ENCODE measurements at places on chromosomes 2 and 18. TPM values are rescaled to one million over a fixed set of nuclear protein-coding genes. Genes with fewer than 3 reads are reported as not detected.

DNA sequence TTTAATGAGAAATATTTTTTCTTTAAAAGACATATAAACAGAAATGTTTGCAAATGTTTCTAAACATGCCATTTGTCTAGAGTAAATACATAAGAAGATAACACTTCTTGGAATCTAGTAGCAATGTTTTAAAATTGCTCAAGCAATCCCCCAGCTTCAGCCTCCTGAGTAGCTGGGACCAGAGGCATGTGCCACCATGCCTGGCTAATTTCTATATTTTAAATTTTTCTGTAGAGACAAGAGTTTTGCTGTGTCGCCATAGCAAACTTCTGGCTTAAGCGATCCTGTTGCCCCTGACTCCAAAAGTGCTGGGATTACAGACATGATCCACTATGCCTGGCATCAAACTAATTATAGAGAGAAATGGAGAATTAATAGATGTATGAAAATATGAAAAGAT is 14.6 kb upstream of the MBD2 start:
- no peaks in the 10 kb centered on the region for H3K36me3 ChIP-seq
- H3K27me3 ChIP-seq, result no peaks in the 10 kb centered on the region
- H3K4me1 ChIP-seq, result no peaks in the 10 kb centered on the region
- no peak overlapping the region for H3K4me3 ChIP-seq

GRCh38 chr18:6270771-6271216 is 143.9 kb downstream of the L3MBTL4 start:
- H3K4me3 ChIP-seq, result no peak overlapping the region
- no peaks in the 10 kb centered on the region for H3K27me3 ChIP-seq
- no peaks in the 10 kb centered on the region for H3K36me3 ChIP-seq
- no peak overlapping the region for H3K27ac ChIP-seq

GRCh38 chr2:8570637-8571036 is 111.2 kb upstream of the ID2 start:
- no peak overlapping the region for H3K4me3 ChIP-seq
- no peaks in the 10 kb centered on the region for H3K27me3 ChIP-seq
- DNase-seq, result no peak
- no peaks in the 10 kb centered on the region for H3K36me3 ChIP-seq
- no peak overlapping the region for H3K27ac ChIP-seq
- no peaks in the 10 kb centered on the region for H3K4me1 ChIP-seq

- H3K27ac ChIP-seq, result peak overlapping the region; percentile 71
- no peak for DNase-seq
- no peak overlapping the region for H3K4me3 ChIP-seq
- H3K36me3 ChIP-seq, result no peaks in the 10 kb centered on the region
- no peaks in the 10 kb centered on the region for H3K4me1 ChIP-seq
Measured at GRCh38 chr18:74252039-74252395, 39.7 kb downstream of the CYB5A start.

DNA sequence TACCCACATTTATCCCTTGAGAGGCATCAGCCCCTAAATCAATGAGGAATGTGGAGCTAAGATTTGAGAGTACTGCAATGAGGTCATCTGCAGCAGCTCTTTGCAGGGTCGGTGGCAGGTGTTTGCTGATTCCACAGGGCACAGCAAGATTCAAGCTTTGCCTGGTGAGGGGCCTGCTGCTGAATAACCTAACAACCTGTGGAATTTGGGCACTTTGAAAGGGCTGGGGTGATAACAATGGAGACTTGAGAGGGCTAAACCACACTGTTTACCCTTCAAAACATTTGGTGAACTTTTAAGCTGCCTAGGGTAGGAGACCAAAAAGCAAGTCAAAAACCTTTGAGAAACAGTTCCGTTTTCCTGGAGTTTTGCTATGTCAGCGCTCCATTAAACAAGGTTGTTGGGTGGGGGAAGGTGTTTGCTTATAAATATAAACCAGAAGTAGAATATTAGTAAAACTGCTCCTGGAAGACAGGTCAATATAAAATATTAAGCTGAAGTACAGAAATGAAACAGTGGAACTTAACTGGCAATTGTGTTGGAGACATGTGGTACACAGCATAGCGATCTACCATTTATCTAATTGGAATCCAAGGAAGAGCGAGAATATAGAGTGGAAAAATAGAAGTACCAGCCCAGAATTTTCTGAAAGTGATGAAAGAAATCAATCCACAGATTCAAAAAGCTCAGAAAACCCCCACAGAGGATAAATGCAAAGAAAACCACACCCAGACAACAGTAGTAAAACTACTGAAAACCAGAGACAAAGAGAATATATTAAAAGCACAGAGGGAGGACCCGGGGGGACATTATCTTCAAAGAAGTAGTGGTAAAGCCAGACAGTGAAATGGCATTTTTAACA is 15.7 kb downstream of the COPS8 start:
- H3K27ac ChIP-seq, result no peak overlapping the region
- no peak overlapping the region for H3K4me3 ChIP-seq
- H3K36me3 ChIP-seq, result peaks cover 8% of the 10 kb centered on the region
- no peak for DNase-seq

DNA sequence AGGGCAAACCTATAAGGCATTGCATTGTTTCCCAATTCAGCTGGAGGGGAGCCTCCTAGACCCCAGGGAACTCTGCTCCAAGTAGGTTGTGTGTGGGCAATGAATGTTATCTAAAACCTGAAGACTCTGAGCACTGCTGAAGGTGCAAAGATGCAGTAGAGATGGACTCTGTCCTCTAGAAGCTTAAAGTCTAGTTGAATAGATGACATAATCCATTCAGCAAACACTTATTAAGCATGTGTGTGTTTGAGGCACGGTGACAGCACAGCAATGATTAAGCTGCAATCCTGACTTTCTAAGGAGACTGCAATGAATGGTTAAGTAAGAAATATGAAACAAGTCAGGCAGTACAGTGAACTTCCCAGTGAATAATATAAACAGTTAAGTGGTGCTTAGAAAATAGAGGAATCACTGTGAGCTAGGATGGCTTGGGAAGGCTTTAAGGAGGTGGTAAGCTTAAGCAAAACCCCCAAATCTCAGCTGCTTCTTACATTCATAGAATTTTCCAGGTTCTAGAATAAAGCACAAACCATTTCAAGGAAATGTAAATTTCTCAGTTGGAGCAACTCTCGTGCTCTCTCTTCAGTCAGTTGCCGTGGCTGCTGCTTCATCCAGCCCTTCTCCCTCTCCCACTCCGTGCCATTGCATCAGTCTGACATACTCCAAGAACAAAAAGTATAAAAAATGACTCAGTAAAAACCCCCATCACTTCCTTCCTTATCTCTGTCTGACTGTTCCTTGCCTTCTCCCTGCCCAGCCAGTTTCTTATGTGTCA is 19.1 kb downstream of the MXD1 start:
- no peak overlapping the region for H3K4me3 ChIP-seq
- H3K27ac ChIP-seq, result peak overlapping the region; percentile 4
- no peaks in the 10 kb centered on the region for H3K27me3 ChIP-seq
- peaks cover 9% of the 10 kb centered on the region for H3K4me1 ChIP-seq
- DNase-seq, result no peak

GRCh38 chr18:55509631-55510324 is 78.2 kb downstream of the TCF4 start:
- no peaks in the 10 kb centered on the region for H3K27me3 ChIP-seq
- peak overlapping the region; percentile 85 for H3K27ac ChIP-seq
- H3K4me3 ChIP-seq, result no peak overlapping the region
- peaks cover 5% of the 10 kb centered on the region for H3K4me1 ChIP-seq

DNA sequence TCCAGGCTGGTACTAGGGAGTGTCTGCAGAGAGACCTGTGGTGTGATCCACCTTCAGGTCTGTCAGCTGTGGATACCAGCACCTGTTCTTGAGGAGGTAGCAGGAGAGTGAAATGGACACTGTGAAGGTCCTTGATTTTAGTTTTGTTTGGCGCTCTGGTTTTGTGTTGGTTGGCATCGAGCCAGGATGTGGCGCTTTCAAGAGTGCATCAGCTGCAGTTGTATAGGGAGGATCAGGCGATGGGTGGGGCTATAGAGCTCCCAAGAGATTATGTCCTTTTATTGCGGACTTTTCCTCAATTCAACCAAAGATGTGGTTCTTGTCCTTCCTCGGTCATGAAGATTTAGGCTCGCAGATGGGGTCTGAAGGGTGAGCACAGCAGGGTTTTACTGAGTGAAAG is 37.5 kb downstream of the SLC39A10 start:
- no peak overlapping the region for H3K4me3 ChIP-seq
- H3K27me3 ChIP-seq, result no peaks in the 10 kb centered on the region
- no peak overlapping the region for H3K27ac ChIP-seq
- no peaks in the 10 kb centered on the region for H3K4me1 ChIP-seq
- no peak for DNase-seq

UPP2 gene
- not detected for total RNA-seq

GALNT14 gene
- total RNA-seq, result 4.2 TPM

CD8A gene
- 1.1 TPM for total RNA-seq

SAG gene
- not detected for total RNA-seq

TXNDC2 gene
- total RNA-seq, result 0.20 TPM

ADAM23 gene
- 6.9 TPM for total RNA-seq
